ENCODE measurements at places on chromosomes 11 and 22.
A peak's percentile ranks its signal among the peaks of the same experiment; 100 is the strongest.

- no peak for DNase-seq
Measured at GRCh38 chr22:36366291-36366708, 21.5 kb downstream of the MYH9 start.

- no peak for DNase-seq
Measured at GRCh38 chr11:31529701-31530100, 20.1 kb downstream of the ELP4 start.

GRCh38 chr11:85768473-85769146 lies 42.3 kb downstream of the SYTL2 start:
- DNase-seq, result no peak

DNA sequence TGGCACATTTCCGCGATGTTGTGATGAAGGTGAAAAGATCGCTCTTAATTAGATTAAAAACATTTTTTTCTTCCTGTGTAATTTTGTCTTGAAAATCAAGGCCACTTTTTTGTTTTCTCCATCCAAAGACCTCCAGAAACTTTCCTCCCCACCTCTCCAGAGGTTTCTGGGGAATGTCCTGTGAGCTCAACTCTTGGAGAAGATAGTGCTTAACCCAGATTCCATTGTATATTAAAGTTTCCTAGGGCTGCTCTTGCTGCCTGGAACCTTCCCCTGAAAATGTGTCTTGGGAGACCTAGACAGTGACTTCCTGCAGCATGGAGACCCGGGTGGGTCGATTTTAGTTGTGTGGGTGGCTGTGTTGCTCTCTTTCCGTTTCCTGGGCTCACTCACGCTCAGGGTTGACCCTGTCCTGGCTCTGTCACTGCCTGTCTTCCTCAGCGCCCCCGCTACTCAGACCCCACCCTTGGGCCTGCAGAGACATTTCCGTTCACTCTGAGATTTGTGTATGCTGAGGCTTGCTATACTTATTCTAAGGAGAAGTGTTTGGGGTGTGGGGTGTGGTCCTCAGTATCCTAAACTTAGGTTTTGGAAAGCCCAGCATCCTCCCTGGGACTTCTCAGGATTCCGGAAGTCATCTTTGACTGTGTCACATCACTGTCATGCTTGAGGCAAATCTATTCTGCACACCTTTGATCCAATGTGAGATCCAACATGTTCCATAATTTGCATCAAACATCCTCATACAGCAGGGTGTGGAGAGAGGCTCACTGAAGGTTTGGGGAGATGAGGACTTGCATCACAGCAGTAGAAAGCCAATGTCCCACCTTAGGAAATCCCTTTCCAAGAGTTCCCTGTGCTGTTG lies 47.2 kb downstream of the KCNQ1OT1 start:
- DNase-seq, result no peak

DNA sequence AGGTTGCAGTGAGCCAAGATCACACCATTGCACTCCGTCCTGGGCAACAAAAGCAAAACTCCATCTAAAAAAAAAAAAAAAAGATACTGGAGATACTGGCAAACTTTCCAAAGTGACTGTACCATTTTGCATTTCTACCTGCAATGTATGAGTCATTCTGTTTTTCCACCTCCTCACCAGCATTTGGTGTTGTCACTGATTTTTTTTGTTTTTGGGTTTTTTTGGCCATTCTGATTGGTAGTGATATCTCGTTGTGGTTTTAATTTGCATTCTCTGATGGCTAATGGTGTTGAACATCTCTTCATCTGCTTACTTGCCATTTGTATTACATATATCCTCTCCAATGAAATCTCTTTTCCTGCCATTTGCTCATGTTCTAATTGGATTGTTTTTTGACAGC lies 12.0 kb upstream of the RBX1 start:
- no peak for DNase-seq

GRCh38 chr11:1218256-1218787 lies 4.5 kb upstream of the MUC5B start:
- no peak for DNase-seq

DNA sequence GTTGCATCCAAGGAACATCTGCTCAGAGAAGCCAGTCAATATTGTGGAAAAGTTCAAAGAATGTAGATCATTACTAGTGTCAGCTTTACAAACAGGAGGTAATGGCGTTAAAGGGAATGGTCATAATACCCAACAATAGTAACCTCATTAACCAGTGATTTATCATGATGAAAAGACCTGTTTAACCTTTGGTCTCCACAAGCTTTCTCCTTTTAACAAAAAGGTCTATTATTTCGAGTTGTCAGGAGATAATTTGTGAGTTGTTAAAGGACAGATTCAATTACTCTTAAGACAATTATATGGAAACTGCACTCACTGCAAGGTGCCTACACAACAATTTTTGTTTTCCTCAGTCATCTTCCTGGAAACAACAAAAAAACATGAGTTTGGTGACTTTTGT lies 73.8 kb upstream of the HTATIP2 start:
- DNase-seq, result no peak

GRCh38 chr11:73295241-73295995 lies 12.7 kb upstream of the ARHGEF17 start:
- DNase-seq, result peak; percentile 84

DNA sequence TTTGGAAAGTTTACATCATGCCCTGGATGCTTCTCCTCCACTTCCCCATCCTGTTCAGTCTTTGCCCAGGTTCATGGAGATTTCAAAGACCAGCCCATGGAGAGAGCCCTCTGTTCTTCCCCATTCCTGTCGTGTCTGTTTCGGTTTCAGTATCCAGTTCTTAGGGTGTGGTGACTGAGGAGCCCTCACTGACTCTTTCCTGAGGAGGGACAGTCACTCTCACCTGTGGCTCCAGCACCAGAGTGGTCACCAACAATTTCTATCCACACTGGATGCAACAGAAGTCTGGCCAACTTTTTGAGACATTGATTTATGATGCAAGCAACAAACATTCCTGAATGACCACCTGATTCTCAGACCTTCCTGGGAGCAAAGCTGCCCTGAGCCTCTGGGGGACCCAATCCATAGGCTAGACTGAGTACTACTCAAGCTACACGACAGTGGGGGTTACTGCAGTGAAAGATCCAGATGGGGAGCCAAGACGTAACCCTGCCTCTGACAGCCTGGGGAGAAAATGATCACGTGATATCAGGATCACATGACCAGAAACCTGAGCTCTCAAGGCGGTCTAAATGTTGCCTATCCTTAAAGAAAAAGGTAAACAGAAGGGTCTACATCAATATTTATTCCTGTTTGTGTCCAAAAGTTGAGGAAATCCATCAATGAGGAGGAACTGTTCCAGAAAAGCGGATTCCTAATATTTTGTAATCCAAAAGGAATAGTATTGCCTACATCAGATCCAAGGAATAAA lies 76.2 kb upstream of the VPREB1 start:
- peak; percentile 38 for DNase-seq

- no peak for DNase-seq
Measured at GRCh38 chr11:78828676-78829075, 254.0 kb upstream of the NARS2 start.

GRCh38 chr11:125110506-125110905 lies 920 bp downstream of the TMEM218 start:
- DNase-seq, result no peak

DNA sequence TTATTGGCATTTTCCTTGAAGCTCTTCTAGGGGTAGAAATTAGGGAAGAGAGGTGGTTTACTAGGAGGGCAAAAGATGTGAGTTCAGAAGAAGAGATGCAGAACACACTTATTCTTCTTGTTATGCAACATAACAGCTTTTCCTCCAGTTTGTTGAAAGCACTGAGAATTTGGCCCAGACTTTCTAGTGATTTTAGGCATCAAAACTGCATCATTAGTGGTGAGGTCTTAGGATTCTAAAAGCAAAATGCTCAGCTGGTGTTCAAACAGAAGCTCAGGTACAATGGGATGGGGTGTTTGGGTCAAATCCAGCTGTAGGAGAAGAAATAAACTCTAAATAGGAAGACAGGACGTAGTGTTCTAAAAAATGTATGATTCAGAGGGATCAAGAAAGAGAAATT lies 221.1 kb downstream of the OPCML start:
- DNase-seq, result no peak

DNA sequence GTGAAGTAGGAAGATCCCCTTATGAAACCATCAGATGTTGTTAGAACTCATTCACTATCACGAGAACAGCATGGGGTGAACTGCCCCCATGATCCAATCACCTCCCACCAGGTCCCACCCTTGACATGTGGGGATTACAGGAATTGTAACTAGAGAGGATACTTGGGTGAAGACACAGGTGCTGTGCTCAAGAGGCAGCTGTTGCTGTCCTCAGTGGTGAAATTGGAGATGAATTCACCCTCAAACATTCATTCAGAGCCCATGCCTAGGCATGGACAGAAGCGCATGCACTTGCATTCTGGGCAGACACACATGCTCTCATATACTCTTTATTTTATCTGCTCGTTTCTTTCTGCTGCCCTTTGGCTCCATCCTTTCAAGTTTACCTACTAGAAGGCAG lies 385.0 kb downstream of the INSC start:
- DNase-seq, result no peak

DNA sequence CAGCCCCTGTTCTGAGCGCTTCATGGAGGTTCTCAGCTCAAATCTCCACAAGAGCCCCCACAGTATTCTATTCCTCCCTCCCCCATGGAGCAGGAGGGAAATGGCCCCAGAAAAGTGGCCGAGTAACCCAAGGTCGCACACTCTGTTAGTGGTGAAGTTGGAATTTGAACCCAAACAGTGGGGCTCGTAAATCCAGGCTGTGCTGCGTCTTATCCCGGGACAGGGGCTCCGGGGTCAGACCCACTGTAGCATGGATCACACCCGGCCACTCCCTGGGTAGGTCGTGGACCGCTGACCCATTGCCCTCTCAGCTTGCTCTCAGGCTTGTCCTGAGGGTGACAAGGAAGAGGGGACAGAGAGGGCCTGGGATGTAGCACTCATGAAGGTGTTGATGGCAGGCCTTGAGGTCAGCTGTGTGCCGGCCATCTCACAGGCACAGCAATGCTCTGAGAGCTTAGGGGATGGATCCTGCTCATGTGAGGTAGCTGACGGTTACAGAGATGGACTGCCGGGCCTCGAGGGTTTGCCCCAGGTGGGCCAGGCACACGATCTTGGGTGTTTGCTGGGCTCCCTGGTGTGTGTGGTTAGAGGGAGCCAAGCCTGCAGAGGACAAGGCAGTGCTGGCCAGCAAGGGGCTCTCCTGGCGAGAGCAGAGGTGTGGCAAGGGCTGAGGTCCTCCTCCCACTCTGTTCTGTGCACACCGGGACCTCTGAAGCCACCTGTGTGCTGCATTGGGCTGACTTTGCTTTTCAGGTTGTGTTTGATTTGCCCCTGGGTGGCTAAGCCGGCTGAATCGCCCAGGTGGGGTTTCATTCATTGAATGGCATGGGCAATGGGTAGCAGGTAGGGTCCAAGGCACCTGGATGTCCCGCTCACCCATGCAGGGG lies 2.3 kb upstream of the FGF19 start:
- DNase-seq, result no peak

- DNase-seq, result no peak
Measured at GRCh38 chr22:44424359-44424682, 73.7 kb downstream of the RTL6 start.

- no peak for DNase-seq
Measured at GRCh38 chr11:19811380-19811779, 98.7 kb downstream of the NAV2 start.

- DNase-seq, result no peak
Measured at GRCh38 chr11:40204228-40204627, 1255.2 kb downstream of the LRRC4C start.

- DNase-seq, result no peak
Measured at GRCh38 chr22:41052661-41053490, 39.5 kb upstream of the EP300 start.

DNA sequence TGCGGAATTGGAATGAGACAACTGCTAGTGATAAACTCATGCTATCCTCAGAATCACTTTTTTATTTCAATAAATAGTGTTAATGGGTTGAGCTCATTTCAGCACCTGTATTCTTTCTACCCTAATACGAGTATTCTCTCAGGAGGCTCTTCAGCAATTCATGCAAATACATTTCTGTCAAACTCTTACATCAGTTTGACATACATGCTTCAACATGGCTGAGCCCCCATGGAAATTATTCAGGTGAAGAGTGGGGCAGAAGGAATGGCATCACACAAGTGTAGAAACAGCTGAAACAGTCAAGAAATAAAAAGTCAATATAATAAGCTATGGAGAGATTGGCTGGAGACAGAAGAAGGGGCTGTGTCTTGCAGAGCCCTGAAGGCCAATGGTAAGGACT lies 77.8 kb upstream of the SNX19 start:
- DNase-seq, result no peak

GRCh38 chr11:123560006-123560405 lies 94.4 kb downstream of the SCN3B start:
- peak; percentile 30 for DNase-seq

DNA sequence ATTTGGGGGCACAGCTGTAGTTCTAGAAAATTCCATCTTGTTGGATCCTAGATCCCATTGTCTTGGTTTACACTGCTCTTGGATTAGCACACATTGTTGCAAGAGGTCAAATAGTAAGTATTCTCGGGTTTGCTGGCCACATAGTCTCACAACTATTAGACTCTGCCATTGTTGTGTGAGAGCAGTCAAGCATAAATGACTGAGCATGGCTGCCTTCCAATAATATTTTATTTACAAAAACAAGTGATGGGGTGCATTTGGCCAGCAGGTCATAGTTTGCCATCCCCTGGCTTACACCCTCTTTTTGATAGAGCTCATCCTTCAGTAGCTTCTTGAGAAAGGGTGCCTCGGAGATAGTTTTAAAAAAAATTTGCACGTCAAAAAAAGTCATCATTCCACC lies 77.9 kb upstream of the ALX4 start:
- no peak for DNase-seq

GRCh38 chr11:17641792-17642350 lies 77.5 kb upstream of the MYOD1 start:
- DNase-seq, result no peak

GRCh38 chr11:76637491-76638269 lies 32.9 kb downstream of the LRRC32 start:
- no peak for DNase-seq

DNA sequence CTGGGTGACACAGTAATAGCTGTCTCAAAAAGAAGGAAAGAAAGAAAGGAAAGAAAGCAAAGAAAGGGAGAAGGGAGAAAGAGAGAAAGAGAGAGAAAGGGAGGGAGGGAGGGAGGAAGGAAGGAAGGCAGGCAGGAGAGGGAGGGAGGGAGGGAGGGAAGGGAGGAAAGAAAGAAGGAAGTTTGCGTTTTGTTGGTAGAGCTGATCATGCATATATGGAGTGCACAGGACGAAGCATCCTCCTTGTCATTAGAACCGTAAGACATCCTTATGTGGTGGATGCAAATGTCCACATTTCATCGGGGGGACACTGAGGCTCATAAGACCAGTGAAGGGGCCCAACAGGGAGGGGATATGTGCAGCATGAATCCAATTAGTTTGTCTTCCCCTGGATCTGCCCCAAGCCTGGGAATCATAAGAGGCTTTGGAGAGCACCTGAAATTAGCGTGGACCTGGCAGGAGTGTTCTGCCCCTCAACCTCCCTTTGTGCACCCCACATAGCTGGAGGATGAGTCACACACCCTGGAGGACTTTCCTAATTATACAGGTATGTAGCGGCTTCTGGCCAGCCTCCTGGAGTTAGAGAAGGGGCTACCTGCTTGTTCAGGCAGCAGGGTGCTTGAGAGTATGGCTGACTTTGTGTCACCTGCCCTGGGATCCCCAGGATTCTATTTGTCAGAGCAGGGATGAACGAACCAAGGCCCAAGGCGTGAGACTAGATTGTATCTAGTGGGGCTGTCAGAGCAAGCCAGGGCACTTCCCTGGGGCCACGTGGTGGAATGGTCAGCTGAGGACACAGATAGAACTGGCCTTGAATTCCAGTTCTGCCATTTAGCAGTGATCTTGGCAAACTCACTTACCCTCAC lies 119.7 kb upstream of the CD82 start:
- no peak for DNase-seq
